ENCODE measurements at places on chromosomes 12 and 14.

DNA sequence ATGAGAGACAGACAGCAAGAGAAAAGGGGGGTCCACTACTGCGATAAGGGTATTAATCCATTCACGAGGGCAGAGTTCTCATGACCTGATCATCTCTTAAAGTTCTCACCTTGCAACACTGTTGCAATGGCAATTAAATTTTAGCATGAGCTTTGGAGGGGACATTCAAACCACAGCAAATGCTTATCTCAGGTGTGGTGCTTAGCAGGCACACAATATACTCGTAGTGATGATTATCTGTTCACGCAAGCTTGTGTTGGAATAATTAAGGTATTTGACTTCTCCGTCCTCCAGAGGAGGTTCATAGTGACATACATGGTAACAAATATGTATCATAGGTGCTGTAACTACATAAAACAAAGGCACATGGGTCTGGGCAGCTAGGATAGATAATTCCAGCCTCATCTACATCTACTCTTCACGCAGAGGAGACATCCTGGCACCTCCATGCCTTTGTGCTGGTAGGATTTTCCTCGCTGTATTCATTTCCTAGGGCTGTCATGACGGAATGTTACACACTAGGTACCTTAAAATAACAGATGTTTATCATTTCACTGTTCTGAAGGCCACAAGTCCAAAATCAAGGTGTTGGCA is 221.2 kb downstream of the RBM19 start:
- no peak for DNase-seq

DNA sequence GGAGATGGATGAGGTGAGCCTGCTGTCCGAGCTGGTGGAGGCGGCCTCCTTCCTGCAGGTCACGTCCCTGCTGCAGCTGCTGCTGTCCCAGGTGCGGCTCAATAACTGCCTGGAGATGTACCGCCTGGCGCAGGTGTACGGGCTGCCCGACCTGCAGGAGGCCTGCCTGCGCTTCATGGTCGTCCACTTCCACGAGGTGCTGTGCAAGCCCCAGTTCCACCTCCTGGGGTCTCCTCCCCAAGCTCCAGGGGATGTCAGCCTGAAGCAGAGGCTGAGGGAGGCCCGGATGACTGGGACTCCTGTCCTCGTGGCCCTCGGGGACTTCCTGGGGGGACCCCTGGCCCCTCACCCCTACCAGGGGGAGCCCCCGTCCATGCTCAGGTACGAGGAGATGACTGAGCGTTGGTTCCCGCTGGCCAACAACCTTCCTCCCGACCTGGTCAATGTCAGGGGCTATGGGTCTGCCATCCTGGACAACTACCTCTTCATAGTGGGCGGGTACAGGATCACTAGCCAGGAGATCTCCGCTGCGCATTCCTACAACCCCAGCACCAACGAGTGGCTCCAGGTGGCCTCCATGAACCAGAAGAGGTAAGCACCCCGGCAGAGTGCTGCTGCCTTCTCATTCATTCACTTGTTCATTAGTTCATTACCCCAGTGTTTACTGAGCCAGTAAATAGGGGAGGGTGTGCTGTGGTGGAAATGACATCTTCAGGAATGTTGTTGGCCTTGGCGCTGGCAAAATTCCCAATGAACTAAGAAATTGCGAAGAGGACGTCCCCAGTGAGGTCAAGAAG is 774 bp upstream of the MANSC4 start:
- peak; percentile 24 for DNase-seq

GRCh38 chr14:56885825-56886224 is 75.5 kb upstream of the OTX2 start:
- no peak for DNase-seq

DNA sequence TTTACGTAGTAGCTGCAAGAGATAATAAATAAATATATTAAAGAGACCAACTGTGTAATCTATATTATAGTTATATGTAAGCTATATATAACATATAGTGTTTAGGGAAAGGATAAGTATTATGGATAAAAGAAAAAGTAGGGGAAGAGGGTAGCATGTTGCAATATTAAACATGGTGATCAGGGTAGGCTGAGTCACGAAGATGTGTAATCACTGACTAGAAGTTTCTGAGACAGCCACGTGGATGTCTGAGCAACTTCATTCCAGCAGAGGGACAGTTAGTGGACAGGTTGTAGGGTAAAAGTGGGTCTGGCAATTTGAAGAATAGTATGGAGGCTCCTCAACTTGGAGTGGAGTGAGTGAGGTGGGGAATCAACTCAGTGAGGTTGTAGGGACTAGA is 109.7 kb downstream of the ANO4 start:
- no peak for DNase-seq

- DNase-seq = peak; percentile 40
Measured at GRCh38 chr12:49827401-49828099, 663 bp downstream of the NCKAP5L start.

DNA sequence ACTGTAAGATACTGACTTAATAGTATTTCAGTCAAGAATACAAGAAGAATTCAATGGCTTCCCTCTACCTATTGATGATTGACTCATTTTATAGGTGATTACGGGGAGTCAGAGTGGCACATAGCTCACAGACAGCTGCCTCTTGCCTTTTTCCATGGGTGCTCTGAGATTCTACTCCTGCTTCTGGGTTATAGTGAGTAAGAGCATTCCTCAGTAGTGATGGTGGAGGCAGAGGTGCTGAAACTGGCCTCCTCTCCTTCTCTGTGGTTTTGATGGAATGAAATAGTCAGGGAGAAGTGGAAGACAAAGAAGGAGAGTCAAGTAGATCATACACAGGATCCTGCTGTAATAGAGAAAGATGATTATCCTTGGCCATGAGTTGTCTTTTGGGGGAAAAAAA is 438.2 kb upstream of the FAR2 start:
- DNase-seq = no peak
